ENCODE measurements at places on chromosomes 6 and 20.

DNA sequence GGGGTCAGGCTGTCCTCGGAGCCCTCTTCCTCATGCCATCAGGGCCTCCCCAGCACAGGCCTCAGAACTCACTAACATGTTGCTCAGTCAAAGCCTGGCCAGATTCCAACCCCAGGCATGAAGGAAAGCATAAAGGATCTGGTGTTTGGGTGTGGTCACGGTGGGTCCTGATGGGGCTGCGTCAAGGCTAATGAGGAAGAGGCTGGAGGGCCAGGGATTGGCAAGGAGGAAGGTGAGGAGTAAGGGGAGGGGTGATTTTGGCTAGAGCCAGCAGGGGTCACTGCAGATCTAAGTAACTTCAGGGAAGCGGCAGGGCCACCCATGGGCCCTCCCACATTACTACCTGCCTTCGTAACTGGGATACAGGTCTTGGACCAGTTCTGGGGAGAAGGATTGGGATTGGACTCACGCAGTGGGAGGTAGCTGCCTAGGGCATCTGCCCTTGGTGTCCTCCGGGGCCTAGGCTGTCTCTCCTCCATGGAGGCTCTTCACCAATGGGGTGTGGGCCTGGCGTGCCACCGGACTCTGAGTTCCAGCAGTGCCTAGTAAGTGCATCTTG is 36.2 kb upstream of the MRPS18A start:
- peak; percentile 46 for DNase-seq

- DNase-seq, result no peak
These were observed 327.3 kb downstream of the PTPRT start for GRCh38 chr20:42862446-42862845.

GRCh38 chr6:95576218-95576997 is 927 bp upstream of the MANEA start:
- DNase-seq, result no peak

GRCh38 chr20:46230801-46231282 is 77.5 kb downstream of the CDH22 start:
- no peak for DNase-seq

DNA sequence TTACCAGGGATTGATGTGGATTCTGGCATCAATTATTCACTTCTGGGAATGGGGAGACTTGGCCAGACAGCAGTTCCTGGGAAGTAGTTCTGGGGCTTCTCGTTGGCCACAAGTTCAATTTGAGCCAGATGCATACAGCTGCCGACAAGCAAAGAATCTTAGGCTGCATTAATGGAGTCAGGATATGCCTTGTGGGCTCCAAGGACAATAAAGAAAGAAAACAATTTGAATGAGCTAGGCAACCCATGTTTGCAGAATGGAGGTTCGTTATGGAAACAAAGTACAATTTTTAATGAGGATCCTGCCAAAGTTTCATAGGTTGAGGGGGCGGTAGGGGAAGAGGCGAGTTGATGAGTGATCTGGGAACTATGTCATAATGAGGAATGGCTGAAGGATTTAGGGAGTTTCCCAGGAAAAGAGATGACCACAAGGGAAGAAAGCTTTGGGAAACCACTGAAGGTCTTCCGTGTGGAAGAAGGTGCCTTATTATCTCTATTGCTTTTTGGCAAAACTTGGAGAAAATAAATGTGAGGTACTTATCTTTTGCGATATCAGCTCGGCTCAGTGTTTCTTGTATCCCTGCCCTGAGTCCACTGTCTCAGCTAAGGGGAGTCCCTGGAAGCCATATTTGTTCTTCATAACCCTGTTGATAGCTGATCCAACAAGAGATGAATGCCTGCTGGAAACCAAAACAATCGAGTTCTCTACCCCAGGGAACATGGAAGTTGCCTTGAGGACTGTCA is 181.0 kb upstream of the ZNF217 start:
- DNase-seq, result no peak

DNA sequence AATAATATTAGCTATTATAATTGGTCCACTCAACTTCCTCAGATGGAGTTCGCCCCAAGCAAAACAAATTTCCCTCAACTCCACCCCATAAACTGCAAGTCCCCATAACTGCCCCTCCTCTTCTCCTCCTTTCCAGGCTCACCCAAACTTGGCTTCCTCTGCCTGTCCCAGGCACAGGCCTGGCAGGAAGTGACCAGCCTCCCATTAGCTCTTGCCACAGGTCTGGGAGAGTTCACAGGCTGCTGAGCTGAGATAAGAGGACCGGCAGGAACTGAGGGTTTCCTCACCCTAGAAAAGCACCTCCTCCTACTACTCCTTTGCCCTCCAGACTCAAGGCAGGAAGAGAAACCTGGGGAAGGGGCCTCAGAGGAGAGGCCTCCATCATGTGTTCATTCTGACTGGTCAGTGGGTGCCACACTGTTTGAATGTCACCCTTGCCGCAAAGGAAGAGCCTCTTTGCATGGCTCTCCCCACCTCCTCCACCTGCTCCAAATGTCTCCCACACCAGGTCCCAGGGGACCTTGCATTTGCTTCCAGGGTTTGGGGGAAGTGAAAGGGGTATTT is 24.5 kb upstream of the SMIM29 start:
- DNase-seq, result no peak

- no peak for DNase-seq
These were observed 2.8 kb upstream of the LBP start for GRCh38 chr20:38343311-38344106.

DNA sequence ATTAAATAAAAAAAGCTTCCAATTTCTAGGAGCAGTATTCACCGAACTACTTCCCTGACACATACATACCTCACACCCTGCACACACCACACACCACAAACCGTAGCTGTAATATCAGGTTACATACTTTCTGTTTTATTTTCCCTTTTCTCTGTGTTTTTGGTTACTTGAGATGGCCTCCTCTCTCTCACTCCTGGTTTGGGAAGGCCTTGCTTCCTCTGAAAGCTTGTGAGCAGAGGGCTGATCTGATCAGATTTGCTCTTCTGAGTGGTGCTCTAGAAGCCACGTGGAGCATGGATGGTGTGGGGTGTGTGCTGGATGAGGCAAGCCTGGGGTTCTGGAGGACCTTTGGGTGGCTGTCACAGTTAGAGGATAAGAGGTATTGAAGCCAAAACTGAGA is 20.9 kb downstream of the UTRN start:
- DNase-seq, result peak; percentile 5

GRCh38 chr20:21104921-21105320 is 1.2 kb downstream of the LINC00237 start:
- DNase-seq, result no peak

- no peak for DNase-seq
These were observed 27.0 kb upstream of the APMAP start for GRCh38 chr20:25019381-25020155.

DNA sequence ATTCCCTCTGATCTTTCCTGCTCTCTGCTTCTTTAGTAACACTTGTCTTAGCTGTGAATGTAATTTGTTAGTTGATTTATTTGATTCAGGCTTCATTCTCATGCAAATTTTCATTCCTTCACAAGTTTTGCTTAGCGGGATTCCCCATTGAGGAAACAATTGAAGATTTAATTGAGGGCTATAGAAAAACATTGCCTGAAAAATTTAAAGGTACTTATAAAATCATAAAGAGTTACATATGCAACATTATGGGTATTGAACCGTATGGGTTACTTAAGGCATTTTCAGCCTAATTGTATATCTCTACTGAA is 11.9 kb upstream of the ZSCAN9 start:
- no peak for DNase-seq

- DNase-seq, result no peak
These were observed 8.7 kb downstream of the CHD6 start for GRCh38 chr20:41609474-41609873.

DNA sequence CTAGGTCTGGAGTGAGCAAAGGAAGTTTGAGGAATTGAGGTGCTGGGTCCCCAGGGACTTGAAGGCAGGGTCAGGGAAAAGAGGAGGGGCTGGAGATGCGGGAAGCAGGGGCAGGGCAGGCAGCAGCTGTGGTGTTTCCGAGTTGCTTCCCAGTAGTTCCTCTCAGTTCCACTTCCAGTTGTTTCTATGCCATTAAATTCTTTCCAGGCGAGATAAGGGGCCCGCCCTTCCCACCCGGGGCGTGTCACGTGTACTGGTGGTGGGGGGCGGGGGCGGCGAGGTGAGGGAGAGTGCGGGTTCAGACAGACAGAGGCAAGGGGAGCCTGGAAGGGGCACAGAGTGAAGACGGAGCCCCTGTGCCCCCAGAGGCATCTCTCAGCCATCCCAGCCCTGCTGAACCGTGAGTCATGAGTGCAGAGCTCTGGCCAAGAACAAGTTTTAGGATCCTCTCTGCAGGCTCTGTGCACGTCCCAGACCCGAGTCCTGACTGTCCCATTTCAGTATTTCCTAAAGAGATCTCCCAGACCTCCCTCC is 977 bp downstream of the TNXB start:
- DNase-seq, result no peak

- DNase-seq, result no peak
These were observed at the start of gene MATN4 for GRCh38 chr20:45308117-45308778. TSS of gene MATN4 (minus strand) at chr20:45308299. CDS start at chr20:45305582, 2,717 bp downstream.

- DNase-seq, result no peak
These were observed 119.4 kb downstream of the RFPL4B start for GRCh38 chr6:112466373-112467151.

- DNase-seq, result no peak
These were observed 246.0 kb upstream of the EXOC2 start for GRCh38 chr6:938916-939315.

Data from stimulated activated CD8-positive, alpha-beta memory T cell treated with anti-CD3 and anti-CD28 coated beads, Interleukin-15, amount 100 ng/mL, for 4 hours (primary cell).